OCI-LY7 (cell line): ENCODE measurements at places on chromosomes 5 and 9. TPM values are rescaled to one million over a fixed set of nuclear protein-coding genes. Genes with fewer than 3 reads are reported as not detected.

DNA sequence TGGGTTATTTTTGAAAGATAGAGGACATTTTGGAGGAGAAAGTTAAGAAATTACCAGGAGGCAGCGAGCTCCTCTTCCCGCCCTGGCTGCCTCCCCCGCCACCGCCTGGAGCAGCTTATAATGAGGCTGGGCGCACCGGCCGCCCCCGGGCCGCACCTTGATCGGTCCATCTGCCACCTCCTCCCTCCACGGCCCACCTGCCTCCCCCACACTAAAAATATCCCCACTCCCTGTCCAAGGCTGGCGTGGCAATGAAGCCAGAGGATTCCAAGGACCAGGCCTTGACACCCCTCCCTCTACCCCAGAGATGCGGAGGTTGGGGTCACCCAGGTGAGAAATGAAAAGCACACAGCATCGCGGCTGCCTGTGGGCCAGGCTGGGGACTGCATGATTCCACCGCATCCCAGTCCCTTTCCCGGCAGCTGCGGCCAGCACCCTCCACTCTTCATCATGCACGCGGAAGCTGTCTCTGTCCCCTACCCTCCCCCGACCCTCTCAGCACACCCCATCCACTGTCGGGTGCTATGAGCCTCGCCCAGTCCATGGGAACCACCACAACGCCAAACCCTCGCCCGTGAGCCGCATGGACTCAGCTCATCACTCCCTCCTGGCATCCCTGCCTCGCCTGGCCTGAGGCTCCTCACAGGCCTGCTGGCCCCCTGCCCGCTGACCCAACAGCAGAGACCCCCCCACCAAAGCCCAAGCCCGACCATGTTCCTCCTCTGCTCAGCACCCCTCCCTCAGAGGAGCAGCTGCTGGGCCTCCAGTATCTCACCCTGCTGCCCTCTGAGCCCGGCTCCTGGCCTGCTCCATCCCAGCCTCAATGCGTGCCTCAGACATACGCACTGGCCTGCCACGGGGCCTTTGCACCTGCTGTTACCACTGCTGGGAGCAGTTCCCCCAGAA is 50.0 kb downstream of the SARDH start:
- DNase-seq = no peak

- DNase-seq = peak; percentile 63
Measured at GRCh38 chr9:98375138-98375726, 119.8 kb upstream of the TBC1D2 start.

- no peak for DNase-seq
Measured at GRCh38 chr5:107121793-107122519, 548.8 kb downstream of the EFNA5 start.

DNA sequence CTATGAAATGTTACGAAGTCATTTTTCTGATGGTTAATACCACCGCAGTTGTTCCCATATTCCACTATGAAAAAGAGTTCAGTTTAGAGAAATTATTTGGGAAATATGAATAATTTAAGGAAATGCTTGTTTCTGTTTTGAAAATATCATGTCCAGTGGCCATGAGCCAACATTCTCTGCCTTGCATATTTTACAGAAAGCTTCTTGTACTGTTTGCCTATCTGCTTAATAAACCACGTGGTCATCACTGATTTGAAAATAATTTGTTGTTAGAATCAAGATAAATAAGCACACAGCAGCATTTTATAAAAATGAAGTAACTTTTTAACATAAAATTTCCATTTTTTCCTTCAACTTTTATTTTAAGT is 381.5 kb upstream of the CDH18 start:
- no peak for DNase-seq

DNA sequence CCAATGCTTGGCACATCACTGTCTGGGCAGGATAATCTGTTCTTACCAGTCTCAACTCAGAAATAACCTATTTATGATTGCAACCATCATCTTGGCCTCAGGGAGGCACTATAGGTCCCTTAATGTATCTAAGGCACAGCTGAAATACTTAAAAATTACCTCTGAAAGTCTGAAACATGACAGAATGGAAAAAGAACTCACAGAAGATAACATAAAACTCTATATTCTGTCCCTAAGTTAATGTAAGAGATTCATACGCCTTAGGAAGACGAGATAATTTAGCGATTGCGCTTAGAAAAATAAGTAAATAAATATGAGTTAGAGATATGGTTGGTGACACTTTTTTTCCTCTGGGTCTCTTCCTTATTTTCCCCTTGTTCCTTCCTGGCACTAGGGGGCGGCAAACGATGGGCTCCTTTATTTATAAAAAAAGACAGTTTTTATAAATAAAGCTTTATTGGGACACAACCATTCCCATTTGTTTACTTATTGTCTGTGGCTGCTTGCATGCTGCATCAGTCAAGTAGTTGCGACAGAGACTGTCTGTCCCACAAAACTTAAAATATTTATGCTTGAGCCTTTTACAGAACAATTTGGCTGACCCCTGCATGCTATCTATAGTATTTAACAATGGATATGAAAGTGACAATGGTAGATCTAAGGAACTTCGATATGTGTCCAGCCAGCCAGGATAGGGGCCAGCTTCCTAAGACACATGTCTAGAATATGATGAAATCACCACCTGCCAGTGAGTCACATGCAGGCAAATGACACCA is 79.6 kb downstream of the PDE4D start:
- DNase-seq = peak; percentile 61

- peak; percentile 69 for DNase-seq
Measured at GRCh38 chr5:154467655-154468354, 10.2 kb downstream of the HAND1 start.

- DNase-seq = no peak
Measured at GRCh38 chr5:74850789-74851425, 15.3 kb downstream of the FAM169A start.

- no peak for DNase-seq
Measured at GRCh38 chr5:79971156-79971555, 19.9 kb downstream of the MTX3 start.

GRCh38 chr5:1792842-1793266 is 6.8 kb downstream of the MRPL36 start:
- peak; percentile 91 for DNase-seq

GRCh38 chr5:145362266-145362665 is 472.9 kb downstream of the PRELID2 start:
- DNase-seq = no peak

DNA sequence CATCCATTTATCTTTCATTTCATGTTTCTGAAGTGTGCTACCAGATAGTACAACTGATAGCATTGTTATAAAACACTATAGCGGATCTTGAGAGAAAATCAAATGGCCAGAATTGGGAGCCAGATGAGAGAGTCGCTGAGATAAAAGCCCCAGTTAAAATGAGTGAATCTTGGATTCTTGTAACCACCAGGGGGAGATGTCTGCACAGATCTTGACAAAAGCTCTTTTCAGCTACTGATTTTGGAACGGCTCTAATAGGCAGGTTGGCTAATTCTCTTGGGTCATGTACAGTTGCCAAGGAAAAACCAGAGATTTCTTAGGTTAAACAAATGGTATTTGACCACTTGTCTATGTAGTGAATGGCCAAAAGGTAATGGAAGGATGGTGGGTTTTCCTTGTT is 21.7 kb downstream of the F2RL2 start:
- DNase-seq = peak; percentile 73

The KIF12 gene
- total RNA-seq = not detected in 2 replicates

The PRR7 gene
- 12.5 and 12.8 TPM in 2 replicates for total RNA-seq

The PIP5K1B gene
- total RNA-seq = 10.7 and 11.5 TPM in 2 replicates
